ENCODE measurements at places on chromosomes 4 and X.

DNA sequence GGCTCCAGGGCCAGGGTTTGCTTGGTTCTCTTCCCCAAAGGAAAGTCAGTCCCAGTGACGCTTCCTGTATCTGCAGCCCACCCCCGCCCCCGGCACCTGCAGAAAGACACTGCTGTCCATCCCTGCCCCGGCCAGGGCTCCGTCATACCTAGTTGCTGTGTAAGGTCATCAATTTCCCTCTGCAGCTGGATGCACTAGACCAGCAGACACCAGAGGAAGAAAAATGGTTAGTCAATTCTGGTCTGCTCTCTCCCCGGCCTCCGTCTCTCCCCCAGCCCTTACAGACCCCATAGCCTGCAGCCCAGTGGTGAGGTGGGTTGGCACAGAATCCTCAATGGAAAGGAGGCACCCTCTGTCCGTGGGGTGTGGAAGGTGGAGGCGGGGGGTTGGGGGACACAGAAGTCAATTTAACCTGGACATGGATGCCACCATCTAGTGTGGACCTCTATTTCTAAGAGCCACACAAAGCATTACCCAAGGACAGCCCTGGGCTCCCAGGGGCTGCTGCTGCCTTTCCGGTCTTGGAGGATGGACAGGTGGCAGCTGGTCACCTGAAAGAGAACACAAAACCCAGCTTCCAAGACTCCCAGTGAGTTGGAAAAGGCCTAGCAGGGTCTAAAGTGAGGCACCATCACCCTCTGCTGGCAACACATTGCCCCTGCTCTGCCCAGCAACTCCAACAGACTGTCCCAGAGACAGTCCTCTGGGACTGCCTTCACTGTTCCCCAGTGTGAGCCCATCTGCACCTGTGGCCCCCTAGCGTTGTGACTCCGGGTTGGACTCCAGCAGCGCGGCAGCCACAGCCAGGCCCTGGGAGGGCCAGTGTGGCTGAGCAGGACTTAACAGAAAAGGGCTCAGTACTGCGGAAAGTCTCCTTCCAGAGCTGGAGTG, 40.2 kb upstream of the NHSL2 start:
- DNase-seq: no peak

- no peak for DNase-seq
These were observed 130.8 kb downstream of the TLL1 start for GRCh38 chr4:166003811-166004210.

DNA sequence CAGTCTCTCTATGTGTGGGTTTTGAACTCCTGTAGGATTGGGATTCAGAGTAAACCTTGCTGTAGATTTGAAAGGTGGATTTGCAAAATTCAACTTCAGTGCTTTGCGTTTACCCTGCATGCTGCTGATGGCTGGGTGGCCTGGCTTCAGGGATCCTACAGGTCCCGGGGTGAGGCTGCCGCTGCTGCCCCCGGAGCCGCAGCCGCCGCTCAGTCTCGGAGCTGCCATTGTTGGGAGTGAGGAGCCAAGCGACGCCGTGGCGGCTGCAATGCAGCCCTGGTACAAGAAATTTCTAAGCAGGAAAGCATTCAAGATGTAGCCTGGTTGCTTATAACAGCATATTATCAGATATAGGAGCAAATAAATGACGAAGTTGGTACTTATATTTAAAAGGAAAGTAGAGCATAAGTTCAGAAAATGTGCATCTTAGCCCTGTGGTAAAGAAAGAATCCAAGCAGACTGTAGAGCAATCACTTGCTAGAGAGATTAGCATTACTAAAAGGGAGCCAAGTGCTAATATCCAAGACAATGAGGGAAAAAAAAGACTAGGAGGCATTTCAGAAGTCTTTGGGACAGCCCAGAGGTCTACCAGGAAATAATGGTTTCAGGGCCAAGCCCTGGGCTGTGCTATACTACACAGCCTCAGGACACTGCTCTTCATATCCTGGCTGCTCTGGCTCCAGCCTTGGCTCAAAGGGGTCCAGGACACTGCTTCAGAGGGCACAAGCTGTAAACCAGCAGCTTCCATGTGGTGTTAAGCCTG, 36.9 kb upstream of the CHIC1 start:
- no peak for DNase-seq

DNA sequence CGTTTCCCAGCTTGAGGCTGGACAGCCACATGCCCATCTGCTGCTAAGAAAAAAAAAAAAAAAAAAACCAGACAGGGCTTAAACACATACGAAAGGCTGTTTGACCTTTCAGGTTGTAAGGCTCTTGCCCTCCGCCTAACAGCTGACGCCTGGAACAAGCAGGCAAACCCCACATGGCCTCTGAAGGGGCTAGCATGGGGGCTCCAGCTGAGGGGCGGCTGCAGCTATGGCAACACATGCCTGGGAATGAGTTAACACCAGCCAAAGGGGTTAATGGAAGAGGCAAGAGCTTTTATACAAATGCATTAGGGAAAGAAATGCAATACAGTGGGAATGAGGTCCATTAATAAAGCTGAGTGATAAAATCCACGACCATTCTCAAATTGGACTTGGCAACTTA, 183.6 kb downstream of the ENOX2 start:
- DNase-seq: no peak

- no peak for DNase-seq
These were observed 139.4 kb upstream of the BOD1L1 start for GRCh38 chr4:13766761-13767540.

GRCh38 chr4:61320154-61320553, 120.0 kb downstream of the ADGRL3 start:
- DNase-seq: no peak

DNA sequence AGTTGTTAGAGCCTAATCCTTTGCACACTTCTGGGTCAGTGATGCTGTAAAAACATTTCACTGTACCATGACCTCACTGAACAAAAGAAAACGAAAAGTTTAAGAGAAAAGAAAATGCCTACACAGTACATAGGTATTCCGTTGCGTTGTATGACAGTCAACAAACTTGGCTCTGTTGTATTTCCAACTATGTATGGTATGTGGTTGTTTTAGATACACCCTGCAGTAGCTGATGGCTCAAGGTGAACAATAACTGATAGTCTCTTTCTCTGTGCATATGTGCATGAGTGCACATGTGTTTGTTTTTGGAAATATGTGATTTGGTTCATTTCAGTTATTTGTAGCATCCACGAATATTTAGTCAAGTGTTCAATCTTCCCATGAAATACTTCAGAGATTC, 176.0 kb downstream of the BMPR1B start:
- DNase-seq: no peak

DNA sequence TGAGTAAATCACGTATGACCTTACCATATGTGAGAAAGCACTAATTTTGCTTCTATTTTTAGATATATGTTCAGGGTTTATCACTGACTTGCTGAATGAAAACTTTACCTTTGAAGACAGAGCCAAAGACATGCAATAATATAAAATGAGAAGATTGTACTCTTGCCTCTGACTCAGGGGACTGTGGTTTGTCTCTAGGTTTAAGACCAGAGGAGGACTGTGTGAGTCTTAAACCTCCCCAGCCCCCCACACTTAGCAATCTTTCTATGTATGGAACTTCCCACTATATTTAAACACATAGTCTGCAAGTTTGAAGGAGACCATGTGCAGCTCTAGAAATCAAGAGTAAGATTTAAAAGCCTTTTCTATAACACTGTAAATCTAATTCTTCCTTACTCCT, 368.7 kb upstream of the FAM241A start:
- no peak for DNase-seq

GRCh38 chrX:117511379-117511778, 605.2 kb downstream of the KLHL13 start:
- DNase-seq: no peak

DNA sequence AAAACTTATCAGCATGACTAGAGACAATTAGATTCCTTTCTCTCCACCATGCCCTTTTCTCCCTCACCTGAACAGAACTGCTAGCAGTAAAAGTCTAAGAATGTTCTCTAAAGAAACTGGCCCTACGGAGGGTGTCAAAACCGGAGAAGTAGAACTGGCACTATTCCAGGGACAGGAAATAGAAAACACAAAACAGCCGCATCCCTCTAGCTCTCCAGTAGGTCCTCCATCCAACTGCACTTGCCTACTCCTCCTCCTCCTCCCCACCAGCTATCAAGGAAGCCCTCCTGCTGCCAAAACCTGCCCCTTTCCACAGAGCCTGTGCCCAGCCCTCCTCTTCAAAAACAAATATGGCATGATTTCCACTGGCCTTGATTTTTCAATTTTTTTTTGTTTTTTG, 28.4 kb downstream of the FUNDC1 start:
- DNase-seq: no peak

DNA sequence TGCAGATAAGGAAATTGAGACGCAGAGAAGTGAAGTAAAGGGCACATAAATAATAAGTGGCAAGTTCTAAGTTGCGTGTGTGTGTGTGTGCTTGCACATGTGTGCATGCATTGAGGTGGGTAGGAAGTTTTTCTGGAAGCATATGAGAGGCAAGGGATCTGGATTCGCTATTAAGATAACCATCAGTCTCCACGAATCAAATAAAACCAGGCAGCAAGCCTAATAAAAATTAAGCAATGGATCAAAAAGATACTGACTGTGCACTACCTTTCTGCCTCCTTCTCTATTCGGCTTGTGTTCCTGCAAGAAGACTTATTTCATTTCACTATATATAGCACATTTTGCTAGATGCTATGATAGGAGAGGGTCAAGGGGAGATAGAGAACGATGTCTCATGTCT, 23.8 kb downstream of the SLC16A2 start:
- no peak for DNase-seq

GRCh38 chr4:153432965-153433753, 33.0 kb upstream of the TMEM131L start:
- DNase-seq: no peak

GRCh38 chr4:47752214-47752613, 85.7 kb downstream of the CORIN start:
- no peak for DNase-seq

DNA sequence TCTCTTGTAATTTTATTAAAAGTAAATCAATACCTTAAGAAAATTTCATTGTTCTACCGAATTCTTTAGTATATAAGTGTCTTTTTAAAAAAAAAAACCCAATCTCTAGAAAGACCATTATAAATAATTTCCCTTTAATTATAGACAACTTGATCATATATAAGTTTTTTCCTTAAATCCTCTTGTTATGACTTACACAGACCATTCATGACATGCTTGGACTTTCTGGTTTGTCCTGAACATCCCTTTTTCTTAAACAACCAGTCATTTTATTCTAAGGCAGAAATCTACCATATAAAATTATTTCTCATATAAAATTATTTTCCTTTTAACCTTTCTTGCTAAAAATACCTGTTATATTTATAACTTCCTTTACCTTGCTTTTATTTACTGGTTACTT, 15.4 kb upstream of the FHDC1 start:
- no peak for DNase-seq

GRCh38 chrX:112819813-112820212, 20.8 kb downstream of the AMOT start:
- no peak for DNase-seq

GRCh38 chrX:10109695-10110094, 47.1 kb upstream of the CLCN4 start:
- no peak for DNase-seq

GRCh38 chr4:107125496-107125895, 89.4 kb upstream of the DKK2 start:
- no peak for DNase-seq

- no peak for DNase-seq
These were observed 70.3 kb downstream of the RAB28 start for GRCh38 chr4:13413729-13414437.

- no peak for DNase-seq
These were observed 57.9 kb upstream of the TMPRSS11A start for GRCh38 chr4:68021185-68021584.

DNA sequence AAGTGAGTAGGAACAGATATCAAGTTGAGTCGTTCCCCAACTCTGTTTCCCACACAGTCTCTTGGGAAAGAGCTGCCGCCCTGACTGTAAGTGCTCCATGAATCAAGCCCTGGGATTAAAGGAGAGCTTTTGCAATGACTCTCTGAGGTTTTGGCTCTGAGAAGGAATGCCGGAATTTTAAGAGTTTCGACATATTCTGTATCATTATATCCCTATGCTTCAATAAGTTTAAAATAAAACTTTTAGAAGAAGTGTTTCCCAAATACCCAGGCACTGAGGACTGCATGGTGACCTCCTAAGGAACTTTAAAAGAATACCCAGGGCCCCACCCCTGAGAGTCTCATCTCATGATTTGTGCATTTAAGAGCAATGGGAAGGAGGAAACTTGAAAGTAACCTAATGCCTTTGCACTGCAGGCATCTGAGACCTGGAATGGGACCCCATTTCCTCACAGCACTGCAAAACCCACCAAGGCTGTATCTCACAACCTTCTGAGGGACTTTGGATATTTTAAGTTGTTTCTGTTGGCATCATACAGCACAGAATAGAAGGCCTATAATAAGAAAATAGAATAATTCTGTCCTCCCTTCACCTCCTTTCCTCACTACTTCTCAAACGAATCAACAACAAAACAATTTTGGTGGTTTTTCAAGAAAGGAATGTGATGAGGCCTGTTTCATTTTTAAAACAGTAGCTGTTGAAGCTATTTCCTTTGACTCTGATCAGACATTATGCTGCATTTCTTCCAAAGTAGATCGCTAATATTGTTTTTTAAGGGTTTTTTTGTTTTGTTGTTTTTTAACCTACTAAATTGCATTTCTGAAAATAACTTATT, 121.2 kb downstream of the GASK1B start:
- peak; percentile 92 for DNase-seq

GRCh38 chr4:126705266-126705665, 927.5 kb upstream of the INTU start:
- no peak for DNase-seq

GRCh38 chr4:164956766-164957643, 20.5 kb downstream of the TRIM61 start:
- DNase-seq: peak; percentile 40

GRCh38 chr4:137688651-137689050, 156.4 kb upstream of the PCDH18 start:
- no peak for DNase-seq

DNA sequence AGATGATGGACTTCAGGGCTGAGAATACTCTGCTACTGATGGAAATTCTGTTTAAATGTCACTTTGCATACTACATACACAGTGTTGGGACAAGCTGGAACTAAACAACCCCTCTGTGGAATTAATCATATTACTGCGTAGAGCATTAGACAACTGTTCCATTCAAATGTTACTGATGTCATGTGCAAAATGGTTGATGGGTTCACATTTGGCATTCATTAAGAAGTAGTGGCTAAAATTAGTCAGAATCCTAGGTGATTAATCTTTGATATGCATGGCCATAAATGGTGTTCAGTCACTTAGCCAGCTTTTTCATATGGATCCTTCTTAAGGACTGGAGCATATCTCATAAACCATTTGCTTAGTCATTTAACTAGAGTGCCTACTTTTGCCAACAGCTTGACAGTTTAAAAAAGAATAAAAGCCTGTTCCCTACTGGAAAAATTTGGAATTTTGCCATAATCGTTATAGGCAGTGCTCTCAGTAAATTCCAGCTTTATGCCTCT, 105.2 kb downstream of the RNF150 start:
- peak; percentile 90 for DNase-seq

DNA sequence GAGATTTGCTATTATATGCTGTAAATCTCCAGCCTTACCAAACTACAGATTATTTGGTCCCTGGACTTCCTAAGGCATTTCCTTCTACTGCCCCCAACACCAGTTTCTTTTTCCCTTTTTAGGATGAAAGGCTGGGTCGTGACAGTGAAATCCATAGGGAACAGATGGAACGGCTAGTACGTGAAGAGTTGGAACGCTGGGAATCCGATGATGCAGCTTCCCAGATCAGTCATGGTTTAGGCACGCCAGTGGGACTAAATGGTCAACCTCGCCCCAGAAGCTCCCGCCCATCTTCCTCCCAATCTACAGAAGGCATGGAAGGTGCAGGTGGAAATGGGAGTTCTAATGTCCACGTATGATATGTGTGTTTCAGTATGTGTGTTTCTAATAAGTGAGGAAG, 67.9 kb downstream of the PKD2 start:
- no peak for DNase-seq

Measured in retinal pigment epithelial cell (primary cell).